ENCODE measurements at places on chromosomes 2 and 18.

GRCh38 chr18:354003-354402 is 86.2 kb upstream of the THOC1 start:
- no peak for DNase-seq

DNA sequence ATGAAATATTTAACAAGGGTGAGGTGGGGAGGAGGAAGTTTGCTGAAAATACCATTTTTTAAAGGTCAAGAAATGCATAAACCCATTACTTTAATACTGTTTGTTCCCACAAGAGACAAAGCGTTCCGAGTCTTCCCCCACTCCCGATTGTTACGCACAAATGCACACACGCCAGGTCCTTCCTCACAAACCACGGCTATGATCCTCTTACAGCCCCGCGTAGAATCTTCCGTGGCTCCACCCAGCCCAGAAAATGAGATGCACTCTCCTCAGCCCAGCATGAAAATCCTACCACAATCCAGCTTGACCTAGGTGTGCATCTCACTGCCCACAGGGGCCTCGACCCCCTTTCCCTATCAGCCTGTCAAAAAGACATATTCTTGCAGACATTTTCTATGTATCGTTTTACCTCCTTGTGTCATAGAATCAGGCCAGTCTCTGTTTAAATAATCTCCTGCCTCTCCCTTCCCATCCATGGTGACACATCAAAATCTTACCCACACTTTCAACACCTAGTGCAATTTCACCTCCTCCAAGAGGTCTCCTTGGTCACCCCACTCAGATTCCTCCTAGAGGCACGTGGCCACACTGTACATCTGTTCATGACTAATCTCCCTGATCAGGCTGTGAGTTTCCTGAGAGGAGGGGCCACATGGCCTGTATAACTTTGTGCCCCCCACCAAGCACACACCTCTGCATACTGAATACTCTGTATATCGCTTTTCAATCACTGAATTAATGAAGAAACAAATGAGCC is 491.0 kb upstream of the KLHL29 start:
- no peak for DNase-seq

GRCh38 chr2:209917154-209917771 is 85.2 kb upstream of the RPE start:
- no peak for DNase-seq

DNA sequence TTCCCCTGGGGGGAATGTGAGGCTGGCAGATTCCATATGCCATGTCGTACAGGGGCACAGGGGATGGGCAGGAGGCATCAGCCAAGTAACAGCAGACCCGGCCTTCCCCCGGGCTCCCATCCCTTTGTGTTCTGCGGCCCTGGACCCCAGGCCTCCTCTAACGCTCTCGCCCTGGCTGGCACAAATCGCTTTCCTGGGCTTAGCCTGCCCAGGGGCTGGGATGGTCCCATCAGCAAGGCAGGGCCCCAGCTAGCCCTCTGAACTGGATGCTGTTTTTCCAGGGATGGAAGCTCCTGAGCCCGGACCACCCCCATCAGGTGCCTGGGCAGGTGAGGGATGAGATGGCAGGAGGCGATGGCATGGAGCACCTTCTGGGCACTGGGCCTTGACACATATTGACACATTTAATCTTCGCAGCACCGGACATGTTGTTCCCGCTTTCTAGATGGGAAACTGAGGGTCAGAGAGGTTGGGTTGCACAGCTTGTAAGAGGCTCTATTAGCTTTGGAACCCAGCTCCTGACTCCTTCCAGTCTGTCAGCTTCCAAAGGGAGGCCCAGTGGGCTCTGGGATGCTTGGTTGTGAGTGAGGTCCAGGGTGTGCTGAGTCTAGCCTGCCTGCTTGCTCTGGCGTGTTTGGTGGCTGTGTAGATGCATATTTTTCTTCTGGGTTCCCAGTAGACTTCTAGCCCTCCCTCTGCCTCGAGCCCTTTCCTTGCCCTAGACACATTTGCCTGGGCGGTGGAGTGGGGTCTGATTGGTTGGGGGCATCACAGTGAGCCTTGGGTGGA is 40.3 kb downstream of the GLI2 start:
- no peak for DNase-seq
